ENCODE measurements at places on chromosomes 13 and 19.

- no peak for DNase-seq
These were observed 134.2 kb downstream of the MTUS2 start for GRCh38 chr13:28954419-28954725.

DNA sequence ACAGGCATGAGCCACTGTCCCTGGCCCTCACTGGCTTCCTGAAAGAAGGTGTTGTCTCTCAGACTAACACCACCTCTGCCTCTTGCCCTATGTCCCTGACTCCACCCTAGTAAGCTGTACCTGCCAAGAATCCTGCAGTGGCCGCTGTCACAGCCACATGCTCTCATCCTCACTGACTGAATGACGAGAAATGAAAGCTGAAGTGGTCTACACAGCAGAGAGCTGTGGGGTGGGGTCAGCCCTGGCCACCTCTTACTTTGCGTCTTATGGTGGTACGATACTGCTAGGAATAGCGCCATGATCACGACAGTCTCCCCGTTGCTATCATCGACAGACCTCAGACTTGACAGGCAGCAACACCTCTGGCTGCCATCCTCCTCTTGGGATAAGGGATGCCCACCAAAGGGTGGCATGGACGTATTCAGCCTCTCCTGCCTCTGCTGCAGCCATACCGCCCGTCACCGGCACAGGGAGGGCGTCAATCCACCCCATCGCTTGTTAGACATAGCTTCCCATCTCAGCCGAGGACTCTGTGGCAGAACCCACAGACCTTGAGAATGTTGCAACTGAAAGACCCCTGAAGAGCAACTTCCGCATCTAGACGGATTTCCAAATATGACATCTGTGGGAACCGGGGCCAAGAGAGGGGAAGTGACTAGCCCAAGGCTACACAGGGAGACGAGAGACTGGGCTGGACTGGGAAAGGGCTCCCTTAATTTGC, 809 bp downstream of the MYO1F start:
- DNase-seq = no peak

DNA sequence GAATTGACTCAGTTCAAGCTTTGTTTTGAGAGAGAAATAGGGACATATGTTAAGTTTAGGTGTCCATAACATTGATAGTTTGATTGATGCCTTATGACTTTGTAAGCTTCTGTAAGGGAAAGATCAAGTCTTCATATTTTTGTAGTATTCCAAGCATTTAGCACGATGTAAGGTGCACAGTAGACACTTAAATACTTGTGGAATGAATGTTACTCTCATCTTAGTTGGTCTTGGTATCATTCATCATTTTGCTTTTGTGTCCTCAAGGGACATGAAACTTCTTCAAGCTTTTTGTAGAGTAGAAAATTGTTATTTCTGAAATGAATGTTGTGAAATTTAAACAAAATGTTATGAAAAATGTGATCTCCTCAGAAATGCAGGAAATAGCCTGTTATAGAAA, 10.1 kb downstream of the TDRD3 start:
- no peak for DNase-seq

GRCh38 chr19:10010247-10010691, at the start of gene COL5A3:
Gene COL5A3, minus strand, starts transcription at chr19:10010504. Its CDS starts 119 bp downstream, at chr19:10010385.
- DNase-seq = no peak

- peak; percentile 42 for DNase-seq
These were observed at the start of gene TMEM38A for GRCh38 chr19:16660763-16661479. Gene TMEM38A, plus strand, starts transcription at chr19:16661139. Its CDS starts 79 bp downstream, at chr19:16661218.

- DNase-seq = no peak
These were observed 556.3 kb upstream of the ARGLU1 start for GRCh38 chr13:107124129-107124718.

DNA sequence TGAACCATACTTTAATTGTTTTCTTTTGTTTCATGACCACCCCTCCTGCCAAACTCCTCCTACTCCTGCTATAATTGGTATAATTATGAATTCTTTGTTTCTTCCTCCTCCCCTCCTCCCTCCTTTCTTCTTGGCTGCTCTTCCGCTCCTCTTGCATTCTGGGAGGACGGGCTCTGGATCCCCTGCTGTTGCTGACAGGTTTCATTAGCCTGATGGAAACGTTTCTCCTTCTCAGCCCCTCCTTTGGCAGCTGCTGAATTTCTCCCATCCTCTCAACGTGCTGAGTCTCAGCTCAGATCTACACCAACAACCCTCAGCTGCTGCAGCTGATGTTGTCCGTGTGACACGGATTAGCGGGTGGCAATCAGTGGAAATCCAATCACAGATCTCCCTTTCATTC, 97.1 kb upstream of the UBAC2 start:
- DNase-seq = no peak

DNA sequence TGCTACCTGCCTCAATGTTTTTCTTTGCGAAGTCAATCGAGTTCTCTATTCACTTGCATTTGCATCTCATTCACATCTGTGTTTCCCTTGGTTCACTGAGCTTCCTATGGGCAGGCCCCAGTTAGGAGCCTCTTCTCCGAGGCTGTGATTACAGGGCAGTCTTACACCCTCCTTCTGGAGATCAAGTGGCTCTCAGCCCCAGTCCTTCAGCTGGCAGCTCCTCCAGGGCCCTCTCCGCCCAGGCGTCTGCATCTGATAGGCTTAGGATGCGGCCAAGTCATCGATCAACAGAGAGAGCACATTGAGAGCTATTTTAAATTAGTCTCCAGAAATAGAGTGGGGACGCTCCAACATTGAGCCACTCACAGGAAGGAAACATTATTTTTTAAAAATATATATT, 44.2 kb downstream of the MBNL2 start:
- no peak for DNase-seq

GRCh38 chr13:31885994-31886393, 145.6 kb upstream of the FRY start:
- DNase-seq = no peak

GRCh38 chr13:41148419-41149283, 16.0 kb upstream of the KBTBD6 start:
- no peak for DNase-seq

DNA sequence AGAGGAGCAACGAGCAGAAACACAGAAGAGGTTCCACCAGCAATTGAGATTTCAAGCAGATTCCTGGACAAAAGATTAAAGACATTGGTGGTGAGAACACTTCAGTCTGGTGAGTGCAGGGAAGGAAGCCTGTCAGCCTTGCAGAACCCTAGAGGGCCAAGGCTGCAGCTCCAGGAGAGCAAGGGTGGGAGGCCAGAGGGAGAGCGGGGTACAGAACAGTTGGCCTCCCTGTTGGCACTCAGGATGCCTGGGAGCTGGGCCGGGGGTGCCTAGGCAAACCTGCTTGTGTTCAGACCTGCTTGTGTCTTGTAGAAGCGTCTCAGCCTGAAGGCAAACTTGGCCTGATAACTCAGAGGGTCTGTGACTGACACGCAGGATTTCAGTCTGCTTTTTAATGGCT, 5.1 kb upstream of the LIN7B start:
- no peak for DNase-seq

DNA sequence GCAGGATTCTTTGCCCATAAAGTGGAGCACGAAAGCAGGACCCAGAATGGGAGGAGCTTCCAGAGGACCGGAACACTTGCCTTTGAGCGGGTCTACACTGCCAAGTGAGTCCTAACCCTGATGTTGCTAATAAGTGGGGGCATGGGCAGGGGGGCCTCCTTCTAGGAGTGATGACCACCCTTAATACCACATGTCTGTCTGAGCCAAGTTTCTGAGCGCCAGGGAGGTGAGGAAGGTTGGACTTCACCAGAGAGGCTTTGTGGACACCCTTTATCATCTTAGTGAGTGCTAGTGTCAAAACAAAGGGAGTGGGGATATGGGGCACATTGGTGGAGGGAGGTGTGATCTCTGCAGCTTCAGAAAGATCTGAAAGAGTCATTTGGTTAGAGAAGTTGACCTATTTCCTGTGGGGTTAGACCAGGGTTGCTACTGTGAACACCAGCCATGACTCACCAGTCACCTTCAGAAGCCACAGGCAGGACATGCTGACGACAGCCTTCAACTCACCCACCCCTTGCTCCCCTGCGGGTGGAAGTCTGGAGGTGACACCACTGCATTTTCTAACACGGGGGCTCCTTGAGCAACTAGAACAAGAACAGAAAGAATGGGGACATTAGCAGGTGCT, 8.8 kb downstream of the ALOX5AP start:
- DNase-seq = no peak

GRCh38 chr19:3788996-3789778, 3.0 kb upstream of the MATK start:
- no peak for DNase-seq

- DNase-seq = no peak
These were observed 2714.5 kb upstream of the PCDH20 start for GRCh38 chr13:64130171-64130570.

DNA sequence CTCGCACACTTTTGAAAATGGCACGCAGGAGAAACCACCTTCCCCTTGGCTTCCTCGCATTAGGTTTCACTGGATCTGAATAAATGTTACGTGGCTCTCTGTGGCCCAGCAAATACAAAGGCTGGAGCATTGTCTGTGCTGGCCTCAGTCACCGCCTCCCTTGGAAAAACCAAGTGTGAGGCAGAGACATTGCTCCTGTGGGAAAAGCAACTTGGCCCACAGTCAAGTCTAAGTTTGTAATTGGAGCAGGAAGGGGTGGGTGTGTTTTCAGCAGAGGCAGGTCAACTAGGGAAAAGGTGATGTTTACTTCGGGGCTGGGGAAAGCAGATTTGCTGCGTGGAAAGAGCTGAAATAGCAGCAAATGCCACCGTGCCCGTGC, 101.6 kb downstream of the IRS2 start:
- no peak for DNase-seq

GRCh38 chr13:30572859-30573275, 44.9 kb upstream of the USPL1 start:
- no peak for DNase-seq

Measured in C1 segment of cervical spinal cord (tissue), 14 donors.